SJCRH30 (cell line): ENCODE measurements at places on chromosomes 4 and X.

DNA sequence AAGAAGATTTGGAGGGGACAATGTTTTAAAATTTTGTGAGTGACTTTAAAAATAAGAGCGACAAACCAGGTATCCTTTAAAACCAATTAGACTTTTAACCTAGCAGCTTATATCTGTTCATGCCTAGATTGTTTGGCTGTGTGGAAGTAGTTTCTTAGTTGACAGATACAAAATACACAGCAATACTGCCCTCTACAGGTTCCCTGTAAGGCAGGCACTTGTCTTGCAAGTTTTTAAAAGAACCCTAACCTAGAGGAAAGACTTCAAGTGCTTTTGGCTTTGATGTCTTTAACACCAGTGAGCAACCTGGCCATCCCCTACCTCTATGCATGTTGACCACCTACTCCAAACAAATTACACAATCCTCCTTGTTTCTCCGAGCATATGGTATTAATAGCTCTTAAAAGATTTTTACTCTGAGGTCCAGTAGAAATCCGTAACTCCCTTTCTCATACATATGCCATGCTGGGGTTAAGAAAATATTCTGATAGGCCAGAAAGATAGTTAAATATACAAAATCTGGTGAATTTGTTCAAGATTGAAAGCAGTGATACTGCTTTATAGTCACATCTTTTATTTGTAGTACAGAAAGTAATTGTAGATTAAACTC is 273.0 kb downstream of the ARHGAP24 start:
- DNase-seq: peak; percentile 66

DNA sequence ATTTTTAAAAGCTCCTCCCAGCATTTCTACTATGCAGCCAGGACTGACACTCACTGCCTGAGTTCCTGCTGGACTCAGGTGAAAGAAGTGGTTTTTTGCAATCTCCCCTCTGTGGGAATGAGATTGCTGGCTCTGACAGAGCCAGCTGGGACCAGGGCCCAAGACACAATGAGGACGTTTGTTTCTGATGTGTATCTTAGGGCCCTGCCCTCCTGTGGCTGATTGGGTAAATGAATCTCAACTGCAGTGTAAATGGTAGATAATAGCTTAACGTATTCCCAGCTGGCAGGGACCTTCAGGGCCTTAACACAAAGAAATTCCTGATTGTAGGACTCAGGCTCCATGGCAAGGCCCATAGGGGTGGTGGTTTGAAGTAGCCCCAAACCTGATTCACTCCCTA is 85.8 kb upstream of the PRPS1 start:
- no peak for DNase-seq

GRCh38 chr4:81786063-81786763 is 314.5 kb upstream of the RASGEF1B start:
- no peak for DNase-seq

DNA sequence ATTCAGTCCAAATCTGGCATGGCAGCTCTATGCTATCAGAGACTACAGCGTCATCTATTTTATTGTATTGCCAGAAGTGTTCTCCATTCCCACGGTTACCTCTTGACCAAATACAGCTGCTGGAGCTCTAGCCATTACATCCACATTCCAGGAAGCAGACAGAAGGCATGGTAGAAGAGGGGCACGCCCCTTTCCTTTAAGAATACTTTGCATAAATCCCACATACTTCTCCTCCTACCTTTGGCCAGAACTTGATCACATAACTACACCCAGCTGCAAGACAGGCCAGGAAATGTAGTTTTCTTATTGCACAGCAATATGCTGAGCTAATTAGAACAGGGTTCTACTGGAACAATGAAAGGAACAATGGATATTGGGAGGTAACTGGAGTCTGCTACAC is 14.9 kb downstream of the SLC9A7 start:
- DNase-seq: no peak

DNA sequence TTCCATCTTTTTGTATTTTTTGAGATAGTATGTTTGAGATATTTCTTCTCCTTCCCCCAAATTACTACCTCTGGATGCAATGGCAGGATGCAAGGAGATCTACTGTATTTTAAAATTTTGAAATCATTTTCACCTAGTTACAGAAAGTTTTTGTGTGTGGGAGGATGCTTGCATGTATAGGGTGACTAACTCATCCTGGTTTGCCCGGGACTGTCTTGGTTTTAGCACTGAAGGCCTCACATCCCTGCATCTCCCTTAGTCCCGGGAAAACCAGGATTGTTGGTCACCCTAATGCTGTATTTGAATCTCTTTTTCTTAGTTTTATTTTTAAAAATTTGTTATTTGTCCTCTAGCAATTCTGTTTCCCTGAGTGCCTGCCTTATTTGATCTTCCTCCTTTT is 12.1 kb downstream of the SUPT20HL2 start:
- no peak for DNase-seq

DNA sequence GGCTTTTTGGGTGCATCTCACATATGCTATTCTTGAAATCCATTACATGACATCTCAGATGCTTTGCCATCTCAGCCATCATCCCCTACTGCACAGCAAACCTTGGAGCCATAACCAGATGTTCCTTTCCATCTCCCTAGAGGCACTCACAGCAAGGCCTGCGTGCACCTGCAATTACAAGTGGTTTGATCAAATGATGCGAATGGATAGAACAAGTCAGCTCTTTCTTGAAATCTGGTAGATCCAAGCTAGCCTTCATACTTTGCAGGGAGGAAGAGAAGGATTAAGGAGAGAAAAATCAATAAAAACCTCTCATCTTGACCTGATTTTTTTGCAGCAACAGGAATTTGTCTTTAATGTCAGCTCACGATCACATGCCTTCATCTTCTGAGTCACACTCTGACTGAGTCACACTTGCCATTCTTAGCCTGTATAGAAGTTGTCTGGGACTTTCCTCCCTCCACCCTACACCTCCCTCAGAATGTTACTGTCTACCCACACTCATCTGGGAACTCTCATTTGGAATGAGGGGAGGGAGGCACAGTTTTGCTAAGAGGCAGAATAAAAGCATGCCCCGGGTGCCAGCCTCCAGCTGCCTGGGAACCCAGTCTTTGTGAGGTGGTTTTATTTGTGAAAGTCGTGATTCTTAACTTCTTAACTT is 11.9 kb upstream of the TRIML1 start:
- no peak for DNase-seq

DNA sequence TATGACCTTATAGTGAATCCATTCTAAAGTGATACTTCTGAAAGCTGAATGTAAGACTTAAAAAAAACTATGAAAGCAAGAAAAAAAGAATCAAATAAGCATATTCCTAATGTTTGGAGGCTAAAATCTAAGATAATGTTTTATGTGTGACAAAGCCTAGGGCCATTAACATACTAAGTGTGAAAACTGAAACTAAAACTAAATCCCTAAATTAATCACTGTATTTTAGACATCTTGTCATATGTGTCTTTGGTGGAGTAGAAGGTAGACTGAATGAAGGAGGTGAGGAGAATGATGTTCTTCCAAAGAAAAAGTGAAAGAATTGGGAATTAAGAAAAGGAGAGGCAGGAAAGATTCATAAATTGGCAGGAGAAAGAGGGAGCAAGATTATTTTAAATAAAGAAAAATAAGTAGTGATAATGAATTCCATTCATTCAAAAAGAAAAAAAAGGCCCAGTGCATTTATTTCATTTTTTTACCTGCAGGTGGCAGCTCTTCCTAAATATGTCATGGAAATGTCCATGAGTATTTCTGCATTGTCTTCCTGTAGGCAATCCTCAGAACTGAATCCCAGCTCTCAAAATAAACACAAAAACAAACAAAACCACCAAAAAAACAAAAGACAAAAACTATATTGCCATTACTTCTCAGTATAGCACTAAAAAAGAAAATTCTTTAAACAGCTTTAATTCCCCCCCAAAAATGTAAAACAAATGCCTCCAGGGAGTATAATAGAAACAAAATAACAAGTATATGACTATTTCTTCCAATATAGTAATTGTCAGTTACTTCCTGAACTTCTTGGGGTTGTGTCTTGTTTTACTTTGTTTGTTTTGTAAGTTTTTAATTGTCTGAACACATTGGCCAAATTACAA is 17.0 kb upstream of the AP1AR start:
- DNase-seq: peak; percentile 36

DNA sequence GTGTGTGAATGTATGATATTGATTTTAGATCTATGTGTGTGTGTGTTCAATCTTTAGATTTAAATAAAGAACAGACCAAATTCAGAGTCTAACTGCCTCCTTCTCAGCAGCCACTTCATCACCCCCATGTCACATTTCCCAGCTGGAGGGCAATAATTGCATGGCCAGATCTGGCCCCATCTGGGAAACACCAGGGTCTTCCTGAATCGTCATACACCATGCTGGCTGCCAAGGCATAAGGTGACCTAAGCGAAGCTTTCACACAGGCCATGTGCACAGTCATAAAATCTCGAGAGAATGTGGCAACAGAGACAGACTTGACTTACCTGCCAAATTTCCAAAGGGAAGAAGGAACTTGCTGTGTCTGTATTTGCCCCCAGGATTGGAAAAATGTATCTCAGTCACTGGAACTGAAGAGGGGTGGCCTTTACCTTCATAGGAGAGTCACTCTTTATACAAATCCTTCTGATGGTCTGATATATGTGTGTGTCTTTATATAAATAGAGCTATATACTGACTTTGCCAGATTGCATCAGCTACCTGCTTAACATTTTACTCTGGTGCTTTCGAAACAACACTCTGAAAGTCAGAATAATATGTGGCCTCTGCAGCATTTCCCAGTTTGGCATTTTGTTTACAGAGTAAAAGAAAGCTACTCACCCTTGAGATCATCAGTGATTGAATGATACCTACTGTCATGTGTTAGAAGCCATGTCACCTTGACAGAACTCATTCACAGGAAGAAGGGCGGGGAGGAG is at the start of gene PLAC1:
PLAC1 (minus strand) TSS at position 470 of the 758 bp plus-strand sequence. CDS start 91,789 bp downstream, outside the sequence.
- DNase-seq: no peak

DNA sequence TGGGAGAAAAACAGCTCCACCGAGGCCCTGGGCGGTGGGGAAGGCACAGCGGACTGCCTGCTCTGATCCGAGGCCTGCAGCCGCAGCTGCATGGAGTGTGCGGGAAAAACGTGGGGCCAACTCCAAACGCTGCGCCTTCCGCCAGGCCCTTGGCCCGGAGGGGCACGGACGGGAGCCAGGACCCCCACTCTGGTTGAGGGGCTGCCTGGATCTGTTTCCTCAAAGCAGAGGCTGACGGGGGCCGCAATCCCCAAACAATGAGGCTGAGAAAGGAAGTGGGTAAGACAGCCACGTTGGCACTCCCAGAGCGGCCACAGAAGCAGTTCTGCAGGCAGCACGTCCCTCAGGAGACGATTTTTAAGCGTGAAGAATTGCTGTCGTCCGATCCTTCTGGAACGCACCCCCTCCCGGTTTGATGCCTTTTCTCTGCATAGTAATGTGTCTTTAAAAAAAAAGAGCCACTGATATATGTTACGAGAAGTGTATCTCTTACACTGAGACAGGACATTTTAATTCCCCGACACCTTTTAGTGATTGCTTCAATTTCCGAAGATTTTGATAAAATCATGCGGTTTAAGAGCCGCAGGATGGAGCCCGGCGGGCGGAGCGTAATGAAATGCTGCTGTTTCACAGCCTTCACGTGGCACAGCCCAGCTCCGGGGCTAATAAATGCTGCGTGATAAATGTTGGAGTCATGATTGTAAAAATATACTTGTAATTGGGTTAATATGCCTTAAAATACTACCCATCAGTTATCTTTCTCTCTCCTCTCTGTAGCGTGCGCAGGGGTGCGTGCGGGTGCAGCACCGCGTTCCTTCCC is 85.7 kb downstream of the FAM53A start:
- DNase-seq: no peak

GRCh38 chr4:1976416-1977352 is 32.1 kb downstream of the NELFA start:
- DNase-seq: no peak

DNA sequence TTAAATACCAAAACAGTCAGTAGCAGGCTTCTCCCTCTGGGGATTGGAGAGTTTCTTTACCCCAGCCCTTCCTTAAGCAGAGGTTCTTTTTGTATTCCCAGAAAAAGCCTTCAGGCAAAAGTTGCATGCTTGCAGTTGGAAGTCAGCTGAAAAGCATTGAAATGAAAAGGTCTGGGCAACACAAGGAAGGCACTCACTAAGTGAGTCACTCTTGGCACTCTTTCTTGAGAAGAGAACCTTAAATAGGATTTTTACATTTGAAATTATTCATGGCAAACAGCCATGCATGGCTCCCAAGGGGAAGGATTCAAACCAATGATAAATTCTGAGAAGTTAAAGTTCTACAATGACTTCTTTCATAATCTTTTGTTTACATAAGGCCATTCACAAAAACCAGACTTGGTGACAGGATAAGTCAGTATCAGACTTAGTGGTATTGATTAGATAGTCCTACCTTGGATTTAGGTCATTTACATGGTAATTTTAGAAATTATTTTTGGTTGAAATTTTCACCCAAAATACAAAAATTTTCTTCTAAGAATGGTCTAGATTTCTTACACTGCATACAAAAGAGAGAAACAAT is 2068.9 kb downstream of the PCDH7 start:
- peak; percentile 2 for DNase-seq

DNA sequence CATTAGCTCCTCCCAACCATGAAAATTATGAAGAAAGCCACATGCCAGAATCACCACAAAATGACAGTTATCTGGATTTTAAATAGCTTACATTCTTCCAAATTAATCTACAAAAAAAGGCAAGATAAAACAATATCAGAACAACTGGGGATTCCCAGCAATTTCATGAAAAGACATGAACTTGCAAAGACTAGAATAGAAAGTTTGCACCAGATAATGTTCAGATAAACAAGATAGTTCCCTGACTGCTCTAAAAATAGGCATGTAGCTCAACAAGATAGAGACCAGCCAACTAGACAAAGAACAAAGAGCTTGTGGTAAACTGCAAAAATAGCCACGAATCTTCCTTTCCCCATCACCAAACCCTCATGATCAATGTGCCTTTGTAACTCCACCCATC is 30.3 kb upstream of the DDX53 start:
- no peak for DNase-seq

DNA sequence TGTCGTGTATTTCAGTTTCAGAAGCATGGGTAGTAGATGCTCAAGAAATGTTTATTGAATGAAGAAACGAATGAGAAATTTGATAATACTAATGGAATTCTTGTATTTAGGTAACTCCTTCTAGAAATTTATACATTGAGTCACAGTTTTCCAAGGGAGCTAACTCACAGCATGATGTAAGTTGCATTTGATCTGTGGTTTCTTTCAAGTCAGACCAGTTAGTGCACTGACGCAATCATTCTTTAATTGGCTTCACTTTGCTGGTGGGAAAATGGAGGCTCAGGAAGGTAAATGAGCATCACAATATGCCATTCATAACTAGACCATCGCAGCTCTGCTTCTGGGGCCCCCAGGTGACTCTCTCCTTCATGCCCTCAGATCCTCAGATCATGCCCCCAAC is 17.3 kb upstream of the CWH43 start:
- no peak for DNase-seq
